ENCODE measurements at places on chromosomes 11 and 22.
A peak's percentile ranks its signal among the peaks of the same experiment; 100 is the strongest.

GRCh38 chr11:82930734-82931133 lies 29.2 kb downstream of the DDIAS start:
- no peak for DNase-seq

- peak; percentile 11 for DNase-seq
Measured at GRCh38 chr11:27592098-27592780, 85.7 kb upstream of the LIN7C start.

DNA sequence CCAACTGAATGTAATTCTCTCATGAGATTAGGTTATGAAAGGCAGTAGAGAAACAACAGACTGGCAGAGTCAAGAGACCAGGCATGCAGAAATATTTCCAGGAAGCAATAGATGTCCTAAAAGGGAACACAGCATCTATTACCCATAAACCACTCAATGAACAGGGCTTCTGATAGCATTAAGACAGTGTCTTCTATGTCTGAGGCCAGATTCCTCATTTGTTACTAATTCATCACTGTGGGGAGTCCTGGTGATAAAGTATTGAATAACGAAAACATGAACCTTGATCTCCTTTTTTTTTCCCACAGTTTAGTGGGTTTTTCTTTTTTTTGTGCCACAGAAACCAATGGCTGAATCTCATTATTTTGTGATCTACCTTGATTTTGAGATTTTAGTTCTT lies 339.0 kb downstream of the METTL15 start:
- DNase-seq = peak; percentile 89

DNA sequence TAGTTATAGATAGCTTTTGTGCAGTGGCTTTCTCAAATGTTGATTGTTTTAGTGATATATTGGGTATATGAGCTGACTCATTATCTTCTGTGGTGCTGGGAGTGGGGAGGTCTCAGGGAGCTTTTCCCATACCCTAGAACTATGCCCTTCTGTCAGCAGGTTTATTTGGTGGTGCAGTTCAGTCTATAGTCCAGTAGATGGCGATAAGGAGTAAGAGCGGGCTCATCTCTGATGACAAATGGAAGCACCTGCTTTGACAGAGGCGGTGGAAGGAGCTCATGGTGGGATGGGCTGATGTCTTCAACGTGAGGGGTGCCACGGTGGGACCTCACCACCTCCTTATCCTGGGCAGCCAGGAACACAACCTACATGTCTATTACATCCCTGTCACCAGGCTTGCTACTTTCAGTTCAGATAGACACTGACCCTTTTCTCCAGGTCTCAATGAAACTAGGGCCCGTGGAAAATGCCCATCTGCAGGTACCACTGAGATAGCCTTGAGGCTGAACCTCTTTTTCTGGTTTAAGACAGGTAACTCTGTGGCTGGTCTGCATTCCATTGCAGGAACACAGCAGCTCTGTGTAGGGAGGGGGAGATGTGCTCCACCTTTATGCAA lies 13.0 kb upstream of the OR6A2 start:
- peak; percentile 65 for DNase-seq

- DNase-seq = no peak
Measured at GRCh38 chr11:10410844-10411200, 44.2 kb upstream of the AMPD3 start.

All from choroid plexus epithelial cell (primary cell).